ENCODE measurements at places on chromosomes 11 and 22.

DNA sequence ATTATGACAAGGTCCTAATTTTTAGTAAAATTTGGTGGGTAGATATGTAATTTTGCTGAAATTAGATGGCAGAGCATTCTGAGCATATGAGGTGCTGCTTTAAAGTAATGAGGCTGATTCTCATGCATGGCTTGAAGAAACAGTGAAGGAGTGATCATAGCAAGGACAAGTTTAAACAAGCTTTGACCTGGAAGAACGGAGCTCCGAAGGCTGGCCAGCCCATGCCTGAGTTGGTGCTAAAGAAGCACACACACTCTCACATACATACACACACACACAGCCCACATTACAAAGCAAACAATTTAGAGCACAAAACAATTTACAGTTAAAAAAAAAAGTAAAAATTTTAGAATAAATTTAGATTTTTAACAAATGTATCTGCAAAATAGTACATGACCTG is 150.7 kb downstream of the DCDC1 start:
- no peak for DNase-seq

GRCh38 chr11:3147257-3147619 is 17.9 kb downstream of the OSBPL5 start:
- DNase-seq = no peak

- DNase-seq = peak; percentile 72
These were observed 57.0 kb downstream of the PDE2A start for GRCh38 chr11:72617080-72617762.

DNA sequence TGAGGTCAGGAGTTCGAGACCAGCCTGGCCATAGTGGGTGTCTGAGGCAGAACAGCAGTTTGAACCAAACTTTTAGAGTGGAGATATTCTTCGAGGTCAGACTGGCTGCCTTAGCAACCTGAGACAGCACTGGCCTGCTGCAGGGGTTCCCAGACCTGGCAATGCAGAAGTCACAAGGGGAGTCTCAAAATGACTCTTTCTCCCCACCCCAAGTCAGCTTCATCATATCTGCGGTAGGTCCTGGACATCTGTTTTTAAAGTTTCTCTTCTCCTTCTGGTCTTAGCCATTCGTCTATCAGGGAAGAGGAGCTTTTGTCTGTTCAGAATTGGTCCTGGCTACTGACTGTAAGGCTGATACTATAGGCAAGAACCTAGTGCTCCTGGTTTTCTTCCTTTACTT is 14.5 kb upstream of the CLMP start:
- no peak for DNase-seq

GRCh38 chr22:17972385-17973191 is 51.8 kb downstream of the MICAL3 start:
- peak; percentile 31 for DNase-seq
